ENCODE measurements at places on chromosomes 12 and 14.

DNA sequence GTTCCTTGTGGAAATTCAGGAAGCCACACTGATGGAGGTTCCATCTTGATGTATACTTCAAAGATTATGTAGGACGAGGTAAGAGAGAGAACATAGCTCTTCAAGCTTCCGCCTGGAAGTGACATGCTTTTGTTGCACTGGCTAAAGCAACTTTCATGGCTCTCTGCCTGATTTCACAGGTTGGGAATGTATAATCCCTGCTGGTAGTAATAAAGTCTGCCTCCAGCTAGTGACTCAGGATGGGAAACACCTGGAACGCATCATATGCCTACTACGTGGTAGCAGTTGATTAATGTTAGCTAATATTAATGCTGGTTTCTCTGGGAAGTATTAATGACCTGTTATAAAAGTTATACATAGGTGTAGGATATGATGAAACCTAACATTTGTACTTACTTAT is 71.1 kb downstream of the PELI2 start:
- DNase-seq, result no peak

- no peak for DNase-seq
These were observed 228.5 kb downstream of the ATP23 start for GRCh38 chr12:58169826-58170225.

GRCh38 chr14:28676479-28676878 is 90.1 kb upstream of the FOXG1 start:
- no peak for DNase-seq

GRCh38 chr14:24054324-24054641 is 2.5 kb downstream of the CARMIL3 start:
- no peak for DNase-seq

DNA sequence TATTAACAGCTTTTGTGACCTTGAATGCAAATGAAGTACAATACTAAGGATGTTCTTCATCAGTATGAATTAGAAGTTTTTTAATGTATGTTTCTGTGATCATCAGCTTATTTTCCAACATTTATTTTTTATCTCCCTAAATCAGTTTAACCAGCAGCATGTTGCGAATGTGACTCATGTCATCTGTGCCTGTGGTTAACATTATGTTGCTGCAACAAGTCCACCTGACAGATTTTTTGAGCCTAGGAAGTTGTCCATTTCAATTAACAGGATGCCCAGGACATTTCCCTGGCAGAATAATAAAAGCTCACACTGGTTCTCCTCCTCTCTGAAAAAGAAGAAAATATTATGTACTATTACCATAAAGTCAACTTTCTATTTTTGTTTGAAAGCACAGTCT is 155.5 kb downstream of the SYT1 start:
- DNase-seq, result no peak

DNA sequence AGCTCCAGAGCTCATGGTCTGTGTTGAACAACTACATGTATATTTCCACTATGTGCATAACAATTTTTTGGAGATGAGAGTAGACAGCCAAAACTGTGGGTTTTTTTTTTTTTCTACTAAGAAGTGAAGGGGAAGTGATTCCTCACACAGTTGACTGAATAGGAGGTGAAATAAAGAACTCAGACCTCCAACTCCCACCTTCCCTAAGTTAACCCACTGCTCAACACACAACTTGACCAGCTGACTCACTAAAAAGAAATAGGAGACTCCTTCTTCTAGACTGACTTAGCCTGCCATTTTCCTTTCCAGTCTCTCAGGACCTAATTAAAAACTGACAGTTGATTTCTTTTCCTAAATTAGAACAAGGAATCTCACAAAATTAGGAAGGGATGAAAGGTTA is 1.7 kb downstream of the M6PR start:
- no peak for DNase-seq

DNA sequence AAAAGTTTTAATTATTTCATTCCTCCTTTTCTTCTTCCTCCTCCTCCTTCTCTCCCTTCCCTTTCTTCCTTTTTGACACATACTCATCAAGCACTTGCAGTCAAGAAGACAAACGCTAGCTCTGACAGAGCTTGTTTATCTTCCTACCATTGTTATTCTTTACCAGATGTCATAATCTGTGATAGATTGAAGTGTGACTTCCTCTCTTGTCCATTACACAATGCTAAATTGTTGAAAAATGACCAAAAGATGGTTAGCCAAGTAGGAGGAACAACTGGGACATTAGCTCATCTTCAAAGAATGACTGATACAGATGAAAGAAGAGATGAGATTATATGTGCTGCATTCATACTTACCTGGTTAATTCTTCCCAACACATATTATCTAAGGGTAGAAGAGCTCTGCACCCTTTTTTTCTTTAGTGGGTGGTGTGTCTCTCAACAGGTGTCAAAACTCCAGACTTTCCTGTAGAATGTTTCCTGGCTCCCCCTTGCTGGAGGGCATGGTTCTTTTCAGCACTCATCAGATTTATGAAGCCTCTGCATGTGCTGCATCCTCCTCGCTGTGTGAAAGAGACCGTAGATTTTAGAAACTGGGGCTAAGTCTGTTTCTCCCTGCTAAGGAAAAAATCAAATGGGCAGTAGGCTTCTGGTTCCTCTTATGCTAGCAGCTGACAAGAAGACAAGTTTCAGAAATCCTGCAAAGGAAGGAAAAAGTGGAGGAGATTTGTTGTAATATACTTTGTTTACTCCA is 147.1 kb downstream of the TMX1 start:
- DNase-seq, result no peak

DNA sequence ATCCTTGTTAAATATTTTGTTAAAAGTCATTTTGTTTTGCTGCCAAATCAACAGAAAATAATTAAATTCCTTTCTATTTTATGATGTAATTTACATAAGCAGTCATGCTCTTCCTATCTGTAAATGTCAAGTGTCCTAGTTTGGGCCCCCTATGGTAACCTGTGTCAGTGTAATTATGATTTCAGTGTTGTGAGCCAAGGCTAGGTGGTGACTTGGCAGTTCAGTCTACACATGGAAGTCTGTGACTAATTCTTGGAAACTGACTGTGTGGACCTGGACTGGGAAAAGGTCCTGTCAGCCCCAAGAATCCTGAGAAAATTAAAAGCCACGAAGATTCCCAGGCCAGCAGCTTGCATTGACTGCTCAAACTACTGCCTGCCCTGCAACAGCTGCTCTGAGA is 371.0 kb downstream of the FUT8 start:
- no peak for DNase-seq

GRCh38 chr12:106942775-106943174 is 12.9 kb upstream of the TMEM263 start:
- no peak for DNase-seq

DNA sequence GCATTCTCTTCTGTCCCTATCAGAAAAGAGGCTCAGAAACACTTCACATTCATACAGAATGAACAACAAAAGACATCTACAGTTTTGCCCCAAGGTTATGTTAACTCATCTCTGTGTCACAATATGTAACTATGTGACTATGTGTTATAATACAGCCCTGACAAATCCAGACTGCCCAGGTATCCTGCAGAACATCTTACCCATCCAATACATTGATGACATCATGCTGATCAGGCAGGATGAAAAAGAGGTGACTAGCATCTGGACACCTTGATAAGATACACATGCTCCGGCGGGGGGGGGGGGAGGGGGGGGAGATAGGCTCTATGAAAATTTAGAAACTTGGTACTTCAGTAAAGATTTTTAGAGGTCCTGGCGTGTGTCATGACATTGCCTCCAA is 8.3 kb upstream of the GNS start:
- no peak for DNase-seq

DNA sequence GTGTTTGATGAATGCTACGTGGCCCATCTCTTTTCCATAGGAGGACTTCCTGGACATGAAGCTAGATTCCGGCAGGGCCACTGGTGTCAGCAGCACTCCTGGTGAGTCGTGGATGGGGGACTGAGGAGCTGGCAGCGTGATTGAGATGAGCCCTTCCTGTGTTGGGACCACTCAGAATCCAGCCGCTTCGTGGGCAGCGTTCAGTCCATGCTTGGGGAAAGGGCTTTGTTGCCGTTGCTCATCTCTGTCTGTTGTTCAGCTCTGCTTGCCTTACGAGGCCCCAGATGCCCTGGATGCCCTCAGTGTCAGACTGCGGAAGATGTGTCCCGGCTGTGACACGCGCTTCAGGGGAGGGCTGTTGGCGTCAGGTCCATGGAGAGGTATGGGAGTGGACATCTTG is 127.1 kb upstream of the RTL1 start:
- no peak for DNase-seq

- DNase-seq, result no peak
These were observed 42.5 kb downstream of the LRP6 start for GRCh38 chr12:12224240-12224940.

- no peak for DNase-seq
These were observed 71.6 kb downstream of the BBS10 start for GRCh38 chr12:76276499-76277151.

DNA sequence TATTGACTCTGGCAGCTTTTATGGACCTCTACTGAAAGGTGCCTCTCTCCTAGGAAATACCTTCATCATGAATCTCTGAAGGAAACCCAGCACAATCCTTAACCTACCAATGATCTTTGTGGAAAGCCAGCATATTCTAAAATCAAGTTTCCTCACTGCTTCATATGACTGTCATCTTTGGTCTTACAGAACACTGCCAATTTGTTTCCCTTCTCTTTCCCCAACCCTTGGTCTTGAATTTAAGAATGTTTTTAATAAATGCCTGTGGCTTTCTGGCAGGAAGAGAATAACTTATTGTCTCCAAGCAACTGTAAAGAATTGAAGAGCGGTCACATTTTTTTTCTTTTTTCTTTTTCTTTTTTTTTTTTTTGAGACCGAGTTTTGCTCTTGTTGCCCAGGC is 427.6 kb downstream of the IPO8 start:
- no peak for DNase-seq

DNA sequence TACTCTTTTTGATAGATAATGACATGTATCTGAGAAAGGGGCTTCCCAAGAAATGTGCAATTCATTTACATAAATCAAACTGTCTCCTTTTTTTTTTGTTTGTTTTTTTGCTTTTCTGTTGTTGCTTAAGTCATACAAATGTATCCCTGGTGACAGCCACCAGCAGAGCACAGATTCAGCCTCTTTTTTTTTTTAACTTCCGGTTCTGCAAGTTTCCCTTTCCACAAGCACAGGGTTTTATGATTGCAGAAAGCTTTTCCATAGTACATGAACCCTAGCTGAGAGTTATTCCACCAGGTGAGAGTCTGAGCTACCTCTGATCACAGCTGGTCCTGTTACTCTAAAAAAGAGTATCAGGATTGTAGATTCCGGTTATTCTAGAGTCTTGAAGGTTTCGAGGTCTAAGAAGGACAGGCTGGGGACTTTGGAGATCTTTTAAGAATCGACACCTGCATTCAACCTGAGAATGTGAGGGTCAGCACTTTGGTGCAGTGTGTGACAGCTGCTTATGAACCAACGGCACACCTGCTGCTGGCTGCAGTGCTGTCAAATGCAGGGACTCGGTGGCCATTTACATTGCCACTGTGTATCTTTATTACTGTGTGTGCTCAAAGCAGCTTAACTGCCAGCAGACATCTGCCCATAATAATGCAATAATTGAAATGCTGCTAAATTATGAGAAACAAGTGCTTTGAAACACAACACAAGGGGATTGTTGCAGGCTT is 551.7 kb downstream of the NRXN3 start:
- no peak for DNase-seq

GRCh38 chr12:42422785-42423184 is 96.8 kb downstream of the PPHLN1 start:
- no peak for DNase-seq

GRCh38 chr14:76924371-76925096 is 98.3 kb downstream of the LRRC74A start:
- DNase-seq, result no peak

DNA sequence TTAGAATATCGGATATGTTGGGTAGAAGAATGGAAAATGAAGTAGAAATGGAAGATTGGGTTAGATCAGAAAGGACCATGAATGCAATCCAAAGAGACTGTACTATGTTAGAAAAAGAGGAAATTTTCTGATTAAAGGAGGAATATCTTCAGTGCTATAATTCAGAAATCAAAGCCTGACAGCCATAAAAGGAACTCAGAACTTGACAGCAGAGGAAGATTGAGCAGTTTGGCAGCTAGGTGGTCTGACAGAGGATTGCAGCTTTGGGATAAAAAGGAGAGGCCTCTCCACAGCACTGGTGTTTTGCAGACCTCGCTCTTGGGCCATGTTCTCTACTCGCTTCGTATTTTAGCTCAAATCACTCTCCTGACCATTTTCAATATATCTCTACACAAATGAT is 354.8 kb upstream of the SOX5 start:
- DNase-seq, result no peak

DNA sequence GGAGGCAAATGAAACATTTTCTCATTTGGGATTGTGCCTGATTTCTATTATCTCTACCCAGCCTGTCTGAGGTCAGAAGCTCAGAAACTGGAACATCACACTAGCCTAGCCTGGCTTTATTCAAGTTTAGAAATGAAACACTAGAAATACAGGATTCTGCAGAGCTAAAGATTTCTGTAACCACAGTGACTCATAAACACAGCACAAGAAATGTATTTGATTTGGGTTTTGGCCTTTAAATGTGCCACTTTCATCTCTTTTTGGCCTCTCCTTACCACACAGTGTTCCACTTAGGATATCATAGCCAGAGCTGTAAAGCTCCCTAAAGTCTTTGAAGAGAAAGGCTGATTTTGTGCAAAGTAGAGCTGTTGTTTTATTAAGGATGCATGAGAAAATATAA is 307.5 kb downstream of the EMP1 start:
- no peak for DNase-seq

GRCh38 chr12:53960187-53961024 is 5.7 kb downstream of the HOXC12 start:
- DNase-seq, result no peak

- DNase-seq, result no peak
These were observed 10.9 kb upstream of the NGB start for GRCh38 chr14:77281852-77282410.

DNA sequence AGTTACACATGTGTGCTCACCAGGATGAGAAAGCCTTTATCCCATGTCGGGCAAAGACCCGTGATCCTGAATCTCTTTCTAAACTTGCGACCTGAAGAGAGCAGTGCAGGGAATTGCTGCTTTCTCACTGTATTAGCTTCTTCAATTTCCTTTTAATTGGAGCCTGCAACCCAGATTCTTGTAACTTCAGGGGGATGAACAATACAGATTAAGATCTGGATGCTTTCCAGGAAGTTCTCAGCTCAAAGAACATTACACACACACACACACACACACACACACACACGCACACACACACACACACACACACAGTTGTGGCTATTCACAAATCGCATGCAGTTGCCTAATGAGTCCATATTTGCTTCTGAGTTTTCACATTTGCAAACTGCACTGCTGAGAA is 268.3 kb downstream of the NPAS3 start:
- no peak for DNase-seq

- no peak for DNase-seq
These were observed 1.5 kb downstream of the PRR4 start for GRCh38 chr12:10847744-10848143.
